ENCODE measurements at places on chromosomes 1 and 21.

DNA sequence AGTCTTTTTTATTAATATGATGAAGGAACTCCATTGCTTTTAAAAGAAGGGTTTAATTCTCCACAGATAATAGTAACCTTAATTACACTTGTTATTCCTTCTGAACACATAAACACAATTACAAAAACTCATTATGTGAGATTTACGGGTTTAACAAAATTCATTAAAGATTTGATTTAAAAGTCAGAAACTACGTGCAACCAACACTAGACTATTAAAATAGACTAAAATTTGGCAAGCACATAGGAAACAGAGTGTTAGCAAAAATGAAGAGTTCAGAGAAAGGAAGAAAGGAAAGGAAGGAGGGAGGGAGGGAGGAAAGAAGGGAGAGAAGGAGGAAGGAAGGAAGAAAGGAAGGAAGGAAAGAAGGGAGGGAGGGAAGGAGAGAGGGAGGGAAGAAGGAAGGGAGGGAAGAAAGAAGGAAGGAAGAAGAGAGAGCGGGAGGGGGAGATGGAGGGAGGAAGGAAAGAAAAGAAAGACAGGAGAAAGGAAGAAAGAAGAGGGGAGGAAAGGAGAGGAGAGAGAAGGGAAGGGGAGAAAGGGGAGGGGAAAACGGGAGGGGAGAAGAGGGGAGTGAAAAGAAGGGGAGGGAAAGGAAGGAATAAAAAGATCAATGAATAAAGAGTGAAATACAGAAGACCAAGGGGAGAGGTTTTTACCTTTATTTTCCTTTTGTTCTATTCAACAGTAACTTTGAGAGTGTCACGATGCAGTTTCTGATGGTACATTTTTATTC lies 123.4 kb upstream of the LYPLAL1 start:
- no peak for DNase-seq

- no peak for DNase-seq
Measured at GRCh38 chr1:40633523-40633922, 32.0 kb downstream of the RIMS3 start.

DNA sequence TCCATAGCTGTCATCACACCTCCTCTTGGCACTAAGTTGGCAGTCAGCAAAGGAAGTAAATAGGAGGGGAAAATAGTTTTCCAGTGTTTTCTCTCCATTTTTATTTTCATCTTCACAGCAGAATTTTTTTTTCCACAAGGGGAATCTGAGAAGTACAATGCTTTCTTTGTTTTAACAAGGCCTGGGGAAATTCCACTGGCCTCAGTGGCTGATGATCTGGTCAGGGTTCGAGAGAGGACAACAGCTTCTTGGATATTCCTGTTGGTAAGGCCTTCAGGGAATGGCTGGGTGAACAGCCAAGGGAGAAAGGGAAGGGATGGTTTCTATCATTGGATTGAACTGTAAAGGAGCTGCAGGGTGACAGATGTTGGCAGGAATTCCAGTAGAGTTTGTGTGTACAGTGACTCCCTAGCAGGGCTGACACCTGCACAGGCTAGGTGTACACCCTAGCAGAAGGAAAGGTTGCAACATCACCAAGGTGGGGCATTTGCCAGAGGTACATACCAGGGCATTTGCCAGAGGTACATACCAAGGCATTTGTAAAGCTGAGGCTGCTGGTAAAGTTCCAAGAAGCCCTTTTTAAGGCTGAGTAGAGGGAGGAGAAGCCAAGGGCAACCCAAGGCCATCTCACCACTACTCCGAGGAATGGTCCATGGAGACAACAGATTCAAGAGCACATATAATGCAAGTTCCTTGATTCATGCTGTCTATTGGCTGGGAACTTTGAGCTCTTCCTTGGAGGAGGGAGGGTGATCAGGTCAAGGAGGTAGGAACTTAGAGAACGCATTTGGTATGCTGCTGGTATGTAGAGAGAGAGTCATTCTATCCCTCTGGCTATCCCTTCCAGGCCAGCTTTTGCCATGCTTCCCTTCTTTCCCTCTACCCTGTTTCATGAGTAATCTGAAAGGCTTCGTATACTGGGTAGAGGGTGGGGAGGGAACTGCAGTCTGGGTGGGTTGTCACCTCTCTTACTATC lies 3.1 kb downstream of the GJA5 start:
- DNase-seq, result no peak

- no peak for DNase-seq
Measured at GRCh38 chr1:39695016-39695415, 3.8 kb upstream of the HPCAL4 start.

DNA sequence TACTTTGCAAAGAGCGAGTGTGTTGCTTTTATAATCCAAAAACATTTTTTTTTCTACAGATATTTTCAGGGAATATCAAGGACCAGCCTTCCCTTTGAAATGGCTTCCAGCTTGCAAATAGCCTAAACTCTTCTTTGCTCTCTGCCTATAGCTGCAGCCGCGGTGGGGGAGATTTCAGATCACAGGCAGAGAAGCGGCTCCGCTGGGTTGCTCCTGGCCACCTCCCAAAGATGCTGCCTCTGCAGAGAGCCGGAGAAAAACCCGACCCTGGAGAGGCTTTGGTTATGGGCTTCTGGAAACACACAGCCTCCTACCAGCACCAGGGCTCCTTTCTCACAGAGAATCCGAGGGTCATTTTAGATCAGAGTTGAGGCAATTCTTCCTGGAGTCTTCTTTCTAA lies 18.6 kb upstream of the PAX7 start:
- DNase-seq, result no peak

GRCh38 chr1:104018922-104019674 lies 269.4 kb downstream of the AMY1C start:
- DNase-seq, result no peak

DNA sequence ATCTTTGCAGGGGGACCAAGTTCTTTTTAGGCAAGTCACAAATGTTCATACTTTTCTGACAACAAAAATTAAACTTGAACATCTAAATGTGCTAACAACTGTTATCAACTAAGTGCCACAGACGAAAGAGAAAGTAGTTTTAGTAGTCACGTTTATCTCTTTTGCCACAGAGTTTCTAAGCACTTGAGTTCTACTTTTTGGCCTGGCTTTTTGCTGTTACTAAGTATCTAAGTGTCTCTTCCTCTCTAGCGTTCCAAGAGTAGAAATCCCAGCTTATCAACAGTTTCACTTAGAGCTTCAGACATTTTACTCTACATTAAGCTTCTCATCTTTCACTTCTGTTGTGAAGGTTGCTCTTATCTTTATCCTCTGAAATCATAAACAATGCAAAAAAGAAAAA lies 34.2 kb downstream of the GATAD2B start:
- DNase-seq, result no peak

DNA sequence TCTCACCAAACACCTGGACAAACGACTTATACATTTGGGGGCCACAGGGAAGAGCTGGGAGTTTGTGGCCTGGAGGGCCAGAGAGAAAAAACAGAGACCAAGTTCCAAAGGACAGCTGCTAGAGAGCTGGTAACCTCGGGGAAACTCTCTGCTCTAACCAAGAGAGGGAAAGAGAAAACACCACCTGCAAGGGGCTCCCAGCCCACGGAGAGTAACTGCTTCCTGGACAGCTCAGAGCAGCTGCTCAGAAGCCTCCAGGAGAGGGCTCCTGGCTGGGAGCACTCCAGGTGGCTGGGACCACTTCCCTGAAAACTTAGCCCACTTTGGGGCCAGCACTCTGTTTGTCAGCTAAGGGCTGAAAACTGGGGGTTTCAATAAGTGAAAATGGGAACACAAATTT lies 154.8 kb upstream of the GRIK3 start:
- no peak for DNase-seq

GRCh38 chr21:8989261-8989711 lies 1532.1 kb upstream of the TPTE start:
- DNase-seq, result no peak

GRCh38 chr21:31665397-31665796 lies 5.9 kb downstream of the SOD1 start:
- DNase-seq, result peak; percentile 35

DNA sequence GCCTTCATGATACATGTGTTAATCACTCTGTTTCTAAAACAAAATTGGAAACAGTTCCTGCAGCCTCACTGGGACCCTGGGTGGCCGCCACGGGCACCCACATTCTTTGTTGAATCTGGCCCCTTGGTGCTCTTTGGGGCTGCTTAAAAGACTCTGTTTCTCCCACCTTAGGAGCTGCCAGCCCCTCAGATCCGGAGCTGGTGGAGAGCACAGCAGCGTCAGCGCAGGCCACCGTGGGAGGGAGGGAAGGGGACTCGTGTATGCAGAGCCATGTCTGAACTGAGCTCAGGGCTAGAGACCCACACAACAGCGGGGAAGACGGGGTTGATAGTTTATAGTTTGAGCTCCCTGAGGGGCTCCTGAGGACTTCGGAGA lies 121.2 kb downstream of the CNIH3 start:
- no peak for DNase-seq

DNA sequence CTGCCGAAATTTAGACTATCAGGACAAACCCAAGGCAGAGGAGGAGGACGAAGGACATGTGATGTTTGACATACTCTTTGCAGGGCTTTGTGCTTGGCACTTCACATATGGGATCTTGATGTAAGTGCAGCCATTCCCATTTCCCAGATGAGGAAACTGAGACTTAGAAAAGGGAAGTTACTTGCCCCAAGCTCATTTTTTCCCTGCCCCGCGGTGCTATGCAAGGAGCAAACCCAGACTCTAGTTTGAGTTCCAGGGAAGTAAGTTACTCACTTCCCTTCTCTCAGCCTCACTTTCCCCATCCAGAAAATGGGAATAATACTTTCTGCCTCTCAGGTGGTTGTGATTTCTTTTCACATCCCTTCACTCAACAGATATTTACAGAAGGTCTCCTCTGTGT lies 4.5 kb upstream of the FOXO6 start:
- DNase-seq, result no peak

- no peak for DNase-seq
Measured at GRCh38 chr1:5796028-5796427, 196.2 kb downstream of the NPHP4 start.

GRCh38 chr1:48859456-48859855 lies 82.8 kb upstream of the BEND5 start:
- DNase-seq, result no peak

- no peak for DNase-seq
Measured at GRCh38 chr1:88777604-88778149, 93.6 kb downstream of the PKN2 start.

GRCh38 chr1:11736746-11737639 lies 1.1 kb downstream of the AGTRAP start:
- peak; percentile 64 for DNase-seq

GRCh38 chr1:197981561-197981960 lies 64.4 kb downstream of the LHX9 start:
- no peak for DNase-seq

DNA sequence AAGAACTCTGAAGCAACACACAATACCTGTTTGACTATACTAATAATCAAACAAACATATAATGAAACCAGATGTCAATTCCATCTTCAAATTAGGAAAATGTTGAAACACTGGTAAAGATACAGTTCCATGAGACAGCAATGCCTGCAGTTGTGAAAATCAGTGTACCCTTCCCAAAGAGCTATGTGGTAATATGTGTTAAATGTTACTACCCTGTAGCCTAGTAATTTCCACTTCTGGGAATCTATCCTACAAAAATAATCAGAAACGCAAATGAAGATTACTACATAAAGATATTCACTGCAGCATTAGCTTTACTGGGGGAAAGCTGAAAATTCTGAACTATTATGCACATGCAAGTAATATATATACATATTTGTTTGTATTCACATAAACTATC lies 16.9 kb downstream of the GLIS1 start:
- DNase-seq, result no peak

DNA sequence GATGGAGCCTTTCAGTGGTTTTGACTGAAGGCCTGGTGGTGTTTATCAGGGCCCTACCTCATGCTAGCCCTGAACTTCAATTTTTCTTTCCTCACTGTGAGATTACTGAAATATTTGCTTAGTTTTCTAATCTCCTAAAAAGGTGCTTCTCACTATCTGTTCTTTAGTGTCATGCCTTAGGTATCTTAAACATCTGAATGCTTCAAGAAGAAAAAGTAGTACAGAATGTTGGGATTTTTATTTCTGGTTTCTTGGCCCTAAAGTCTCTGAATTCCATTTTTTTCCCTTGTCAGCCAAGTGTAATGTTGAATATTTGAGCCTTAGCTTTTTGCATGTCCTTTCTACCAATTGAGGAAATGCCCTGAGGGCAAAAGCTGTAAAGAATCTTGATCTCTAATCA lies 47.9 kb upstream of the PRKACB start:
- no peak for DNase-seq

- DNase-seq, result no peak
Measured at GRCh38 chr1:57384901-57385300, 39.0 kb downstream of the DAB1 start.

GRCh38 chr1:25916460-25916859 lies 10.2 kb upstream of the STMN1 start:
- DNase-seq, result no peak

- DNase-seq, result no peak
Measured at GRCh38 chr1:31198150-31198549, 41.5 kb downstream of the NKAIN1 start.

GRCh38 chr1:230280906-230281413 lies 145.2 kb downstream of the PGBD5 start:
- DNase-seq, result no peak

- DNase-seq, result no peak
Measured at GRCh38 chr1:232620356-232620969, 9.5 kb downstream of the SIPA1L2 start.

- DNase-seq, result no peak
Measured at GRCh38 chr1:199083680-199084079, 444.8 kb downstream of the PTPRC start.

All from CD4-positive, alpha-beta T cell treated with Interleukin-6 for 4 hours (primary cell).